ENCODE measurements at places on chromosomes 13 and 19.

GRCh38 chr19:43574424-43575155 lies 737 bp downstream of the XRCC1 start:
- DNase-seq: no peak

DNA sequence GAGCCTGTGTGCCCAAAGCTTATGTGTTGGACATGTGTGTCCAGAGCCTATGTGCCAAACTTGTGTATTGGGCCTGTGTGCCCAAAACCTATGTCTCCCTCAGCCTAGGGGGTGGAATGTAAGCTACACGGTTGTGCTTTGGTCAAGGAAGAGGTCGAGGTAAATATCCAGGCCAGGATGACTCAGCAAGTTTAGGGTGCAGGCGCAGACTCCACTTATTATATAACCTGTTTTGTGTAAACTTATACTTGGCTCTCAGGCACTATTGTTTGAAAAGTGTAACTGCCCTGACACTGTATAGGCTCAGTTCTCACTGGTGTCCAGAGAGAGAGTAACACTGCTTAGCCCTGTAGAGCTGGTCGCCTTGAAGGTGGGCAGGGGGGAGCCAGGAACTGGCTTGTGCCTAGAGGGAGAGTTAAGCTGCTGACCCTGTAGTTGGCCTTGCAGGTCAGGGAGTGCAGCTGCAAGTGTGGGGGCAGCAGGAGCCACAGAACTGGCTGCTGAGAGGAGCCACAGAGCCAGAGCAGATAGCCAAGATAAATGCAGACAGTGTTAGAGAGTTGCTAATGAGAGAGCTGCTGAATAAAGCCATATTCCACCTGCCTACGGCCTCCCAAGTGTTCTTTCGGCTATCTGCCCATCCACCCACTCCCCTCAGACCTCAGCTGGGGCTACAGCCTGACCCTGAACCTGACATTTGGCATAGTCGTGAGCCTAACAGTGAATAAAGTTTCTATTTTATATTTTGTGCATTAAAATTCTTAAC lies 517.2 kb upstream of the SLITRK1 start:
- DNase-seq: no peak

GRCh38 chr19:33677745-33678426 lies 56.1 kb downstream of the CHST8 start:
- no peak for DNase-seq

- peak; percentile 63 for DNase-seq
Observed at GRCh38 chr13:32031025-32031814, at the start of gene FRY. TSS of gene FRY (plus strand) at chr13:32031774. CDS start at chr13:32031796, 22 bp downstream.

DNA sequence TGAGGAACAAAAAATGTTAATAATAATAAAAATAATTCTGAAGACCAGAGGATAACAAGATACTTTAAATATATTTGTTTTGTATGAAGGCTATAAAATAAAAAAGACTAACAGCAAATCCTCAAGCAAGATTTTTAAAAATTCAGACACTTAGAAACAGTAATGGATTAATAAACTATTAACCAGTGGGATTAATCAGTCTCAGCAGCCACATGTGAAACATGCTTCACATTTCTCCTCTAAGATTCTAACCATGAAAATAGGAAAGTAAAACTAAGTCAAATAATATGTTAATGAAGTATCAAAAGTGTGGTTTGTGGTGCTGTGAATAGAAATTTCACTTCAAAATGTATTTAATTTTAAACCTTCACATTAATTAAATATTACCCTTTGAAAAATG lies 57.4 kb downstream of the KCNRG start:
- no peak for DNase-seq

- DNase-seq: no peak
Observed at GRCh38 chr13:65260946-65261891, 1968.9 kb downstream of the PCDH9 start.

- DNase-seq: no peak
Observed at GRCh38 chr13:106551751-106552150, 16.2 kb downstream of the ARGLU1 start.

Measured in NT2/D1 (cell line).